T-helper 17 cell (primary cell): ENCODE measurements at places on chromosomes 6 and 20. TPM values are rescaled to one million over a fixed set of nuclear protein-coding genes. Genes with fewer than 3 reads are reported as not detected.

DNA sequence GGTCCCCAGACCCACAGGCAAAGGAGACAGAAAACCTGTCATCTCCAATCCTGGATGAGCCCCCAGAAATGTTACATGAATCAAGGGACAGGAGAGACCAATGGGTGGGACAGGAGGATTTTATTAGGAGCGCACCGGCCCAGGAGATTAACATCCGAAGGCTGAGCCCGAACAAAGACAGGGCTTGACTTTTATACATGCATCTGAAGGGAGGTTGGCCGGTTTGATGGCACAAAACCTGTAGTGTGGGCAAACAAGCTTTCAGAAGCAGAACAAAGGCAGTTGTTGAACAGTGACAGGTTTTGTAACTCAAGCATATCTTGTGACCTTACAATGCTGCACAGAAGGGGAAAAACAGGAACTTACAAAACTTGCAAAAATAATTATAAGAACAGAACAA, 83.9 kb upstream of the GPR6 start:
- DNase-seq: no peak

GRCh38 chr20:53736757-53737395, 143.2 kb upstream of the ZNF217 start:
- no peak for DNase-seq

DNA sequence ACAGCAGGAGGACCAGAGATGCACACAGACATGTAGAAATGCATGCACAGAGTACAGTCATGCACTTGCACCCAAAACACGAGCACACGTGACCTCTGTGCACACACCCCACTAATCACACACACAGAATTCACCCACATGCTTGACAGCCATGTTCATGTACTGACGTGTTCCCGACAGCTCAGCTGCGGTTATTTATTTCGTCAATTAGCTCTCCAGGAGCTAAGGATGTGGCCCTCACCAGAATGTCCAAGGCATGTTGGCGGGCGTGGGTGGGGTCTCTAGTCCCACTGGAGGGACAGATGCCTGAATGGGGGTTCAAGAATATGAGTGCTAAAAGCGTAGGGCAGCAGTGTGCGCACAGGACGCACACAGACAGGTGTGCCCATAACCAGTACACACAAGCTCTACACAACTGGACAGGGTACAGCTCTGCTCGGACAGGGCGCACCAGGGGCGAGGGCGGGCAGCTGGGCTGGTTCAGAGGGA, 571 bp upstream of the PRPF6 start:
- no peak for DNase-seq

The RNF144B gene
- 2.3 TPM for total RNA-seq
